Renal cortical epithelial cell (primary cell): ENCODE measurements at places on chromosomes 7 and 10. TPM values are rescaled to one million over a fixed set of nuclear protein-coding genes. Genes with fewer than 3 reads are reported as not detected.

DNA sequence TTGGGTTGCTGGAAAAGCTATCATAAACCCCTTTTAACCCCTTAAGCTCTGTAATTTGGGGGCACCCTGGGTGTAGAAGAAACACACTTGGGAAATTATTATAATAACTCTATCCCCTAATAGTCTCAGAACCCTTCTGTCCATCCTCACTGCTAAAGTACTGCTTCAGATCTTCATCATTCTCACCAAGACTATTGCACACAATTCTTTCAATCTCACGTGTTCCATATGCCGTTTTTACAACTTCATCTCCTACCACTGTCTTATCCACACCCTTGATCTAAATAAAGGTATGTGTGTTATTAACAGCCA is 15.8 kb downstream of the ANKRD22 start:
- no peak for DNase-seq

DNA sequence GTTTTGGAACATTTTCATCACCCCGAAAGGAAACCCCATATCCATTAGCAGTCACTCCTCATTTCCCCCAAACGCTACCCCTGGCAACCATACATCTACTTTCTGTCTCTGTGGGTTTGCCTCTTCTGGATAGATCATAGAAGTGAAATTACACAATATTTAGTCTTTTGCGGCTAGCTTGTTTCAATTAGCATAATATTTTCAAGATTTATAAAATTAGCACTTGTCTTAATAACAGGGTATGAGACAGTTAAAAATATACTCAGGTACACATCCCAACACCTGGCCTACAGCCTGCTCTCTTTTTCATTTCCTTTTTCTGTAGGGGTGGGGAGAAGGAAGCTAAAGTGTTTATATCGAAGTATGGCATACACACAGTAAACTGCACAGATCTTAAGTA is 81.4 kb upstream of the LRGUK start:
- DNase-seq: no peak

DNA sequence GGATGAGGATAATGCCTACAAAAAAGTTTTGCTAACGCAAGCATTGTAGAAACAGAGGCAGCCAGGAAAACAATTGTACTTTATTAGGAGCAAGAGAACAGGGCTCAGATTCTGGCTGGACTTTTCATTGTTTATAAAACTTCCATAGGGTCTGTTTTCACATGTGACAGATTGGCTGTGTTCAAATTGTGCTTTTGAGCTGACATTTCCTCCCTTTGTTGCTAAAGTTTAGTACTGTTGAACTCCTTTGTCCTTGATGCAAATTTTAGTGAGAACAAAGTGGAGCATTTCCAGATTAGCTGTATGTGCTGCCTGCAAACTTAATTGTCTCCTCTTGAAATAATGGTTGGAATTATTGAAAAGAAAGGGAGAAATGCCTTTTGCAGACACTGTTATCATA is 221.0 kb upstream of the FZD1 start:
- no peak for DNase-seq

GRCh38 chr10:8462565-8462964 is 408.1 kb downstream of the GATA3 start:
- no peak for DNase-seq

GRCh38 chr7:87672217-87672616 is 44.0 kb downstream of the RUNDC3B start:
- no peak for DNase-seq

GRCh38 chr10:21518149-21518640 is 7.3 kb downstream of the SKIDA1 start:
- no peak for DNase-seq

- peak; percentile 21 for DNase-seq
Observed at GRCh38 chr10:103295374-103296015, 18.6 kb downstream of the INA start.

GRCh38 chr7:85736085-85736484 is 549.2 kb upstream of the SEMA3D start:
- no peak for DNase-seq

DNA sequence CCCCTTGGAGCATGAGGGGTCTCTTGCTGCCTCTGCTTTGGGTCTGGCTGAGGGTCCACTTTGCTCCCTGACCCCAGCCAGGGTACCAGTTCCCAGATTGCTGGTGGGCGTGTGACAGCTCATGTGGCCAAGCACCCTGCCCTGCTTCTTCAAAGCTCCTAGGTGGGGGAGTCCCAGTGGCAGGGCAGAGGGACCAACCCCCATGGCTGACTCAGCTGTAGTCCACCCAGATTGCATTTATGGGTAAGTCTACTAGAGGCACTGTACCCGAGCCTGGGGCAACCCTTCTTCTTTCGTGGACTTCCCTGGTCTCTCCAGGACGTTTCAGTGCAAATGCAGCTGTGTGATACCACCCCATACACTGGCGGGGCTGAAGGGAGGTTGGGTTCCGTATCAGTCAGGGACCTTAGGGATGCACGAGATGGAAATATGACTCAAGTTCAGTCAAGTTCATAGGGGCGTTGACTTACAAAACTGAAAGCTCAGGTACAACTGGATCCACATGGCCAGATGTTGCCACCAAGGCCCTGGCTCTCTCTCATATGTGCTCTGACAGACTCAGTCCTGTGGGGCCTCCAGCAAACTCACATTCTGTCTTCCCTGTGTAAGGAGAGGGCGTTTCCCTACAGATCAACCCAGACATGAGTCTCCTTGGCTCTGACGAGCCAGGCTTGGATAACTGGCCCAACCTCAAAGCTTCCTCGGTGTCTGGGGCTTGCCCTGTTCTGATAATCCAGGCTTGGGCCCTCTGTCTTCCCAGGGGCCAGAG is 13.6 kb downstream of the PTPRE start:
- no peak for DNase-seq

- DNase-seq: no peak
Observed at GRCh38 chr7:133797818-133798520, 329.2 kb upstream of the LRGUK start.

GRCh38 chr7:95026421-95027072 is 119.2 kb downstream of the PPP1R9A start:
- no peak for DNase-seq

- no peak for DNase-seq
Observed at GRCh38 chr7:88268051-88268450, 38.6 kb downstream of the STEAP4 start.

- DNase-seq: no peak
Observed at GRCh38 chr10:49093922-49094321, 21.4 kb downstream of the VSTM4 start.

- peak; percentile 33 for DNase-seq
Observed at GRCh38 chr7:105336009-105336408, 52.7 kb downstream of the SRPK2 start.

DNA sequence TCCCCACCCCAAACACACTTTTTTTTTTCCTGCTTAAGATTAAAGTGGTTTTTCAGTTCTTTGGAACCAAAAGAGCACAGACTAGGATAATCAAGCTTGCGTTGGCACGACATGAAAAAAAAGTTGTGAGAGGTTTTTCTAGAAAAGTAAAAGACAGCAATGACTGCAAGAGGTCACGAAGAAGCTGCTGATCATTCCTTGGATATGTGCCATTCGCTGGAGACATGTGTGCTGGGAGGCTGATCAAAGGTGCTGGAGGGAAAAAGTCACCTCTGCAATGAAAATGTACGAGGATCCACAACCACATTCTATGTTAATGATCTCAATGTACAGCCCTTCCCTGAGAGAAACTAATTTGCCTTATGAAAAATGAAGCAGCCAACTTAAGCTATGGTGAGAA is 5.4 kb downstream of the AKR1B1 start:
- no peak for DNase-seq

DNA sequence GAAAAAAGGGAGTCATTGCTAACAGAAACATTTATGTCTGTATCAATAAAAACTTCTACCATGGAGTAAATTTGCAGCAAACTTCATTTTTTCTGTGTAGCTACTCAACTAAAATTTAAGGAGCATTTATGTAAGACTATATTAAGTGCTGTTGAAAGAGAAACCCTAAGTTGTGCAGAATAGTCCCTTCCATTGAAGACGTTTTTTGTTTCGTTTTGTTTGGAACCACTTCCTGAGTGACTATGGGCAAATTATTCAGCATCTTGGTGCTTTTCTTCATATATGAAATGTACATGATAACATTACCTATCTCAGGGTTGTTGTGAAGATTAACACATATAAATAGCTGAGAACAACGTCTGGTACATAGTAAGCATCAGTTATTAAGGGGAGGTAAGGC is 24.3 kb downstream of the SEM1 start:
- DNase-seq: no peak

DNA sequence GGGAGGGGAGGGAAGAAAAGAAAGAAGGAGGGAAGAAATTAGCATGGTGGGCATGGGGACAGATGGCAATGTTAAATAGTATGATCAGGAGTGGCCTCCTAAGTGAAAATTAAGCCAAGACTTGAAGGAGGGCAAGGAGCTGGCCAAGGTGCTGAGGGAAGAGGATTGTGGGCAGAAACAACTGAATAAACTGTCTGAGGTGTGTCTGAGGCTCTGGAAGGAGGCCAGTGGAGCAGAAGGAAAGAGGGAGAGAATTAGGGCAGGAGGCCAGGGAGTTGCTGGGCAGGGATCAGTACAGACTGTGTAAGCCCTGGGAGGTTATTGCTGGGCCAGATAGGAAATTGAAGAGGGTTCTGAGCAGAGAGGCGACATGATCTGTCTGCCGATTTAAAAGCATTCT is 40.6 kb upstream of the VKORC1L1 start:
- peak; percentile 36 for DNase-seq

DNA sequence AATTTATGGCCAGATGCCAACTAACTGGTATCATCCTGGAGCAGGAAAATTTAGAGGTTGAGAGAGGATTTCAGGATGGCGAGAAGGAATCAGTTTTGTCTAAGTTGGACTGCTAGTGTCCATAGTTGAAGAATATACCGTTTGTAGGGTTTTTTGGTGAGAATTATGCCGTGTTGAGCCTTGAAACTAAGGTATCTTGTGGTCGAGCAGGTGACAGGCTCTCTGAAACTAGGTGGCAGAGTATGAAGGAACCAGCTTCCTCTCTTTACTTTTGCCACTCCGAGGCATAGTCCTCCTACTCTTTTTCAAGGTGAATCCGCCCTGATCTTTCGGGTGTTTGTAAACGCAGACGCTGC is 9.7 kb downstream of the MDFIC start:
- no peak for DNase-seq

DNA sequence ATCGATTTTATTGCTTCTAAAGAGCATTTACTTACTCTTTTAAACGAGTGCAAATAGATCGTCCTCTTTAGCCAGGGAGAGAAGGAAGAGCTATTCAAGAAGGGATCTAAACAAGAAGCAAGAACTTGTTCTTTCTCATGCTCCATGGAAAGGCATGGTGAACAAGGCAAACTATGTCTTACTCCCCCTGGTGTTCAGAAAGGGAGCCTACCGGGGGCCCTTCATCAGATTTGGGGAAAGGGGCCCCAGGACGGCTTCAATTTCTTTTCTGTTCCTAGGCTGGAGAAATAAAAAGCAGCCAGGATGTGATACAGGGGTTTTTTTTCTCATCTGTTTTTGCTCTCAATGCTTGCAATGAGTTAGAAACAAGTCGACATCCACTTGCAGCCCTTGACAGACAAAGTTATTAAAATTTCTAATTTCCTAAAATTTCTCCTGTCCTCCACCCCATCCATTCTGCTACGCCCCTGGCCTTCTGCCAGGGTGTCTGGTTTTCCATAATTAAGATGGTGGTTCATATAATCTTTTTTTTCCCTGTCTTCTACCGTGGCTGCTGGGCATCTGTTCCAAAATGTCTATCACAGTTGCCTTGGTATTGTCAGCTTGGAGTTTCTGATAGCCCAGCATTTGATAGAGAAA is 214.4 kb downstream of the CREB5 start:
- peak; percentile 48 for DNase-seq

- DNase-seq: peak; percentile 74
Observed at GRCh38 chr7:135672560-135673359, 10.4 kb downstream of the STMP1 start.

- DNase-seq: no peak
Observed at GRCh38 chr7:158702196-158702595, 2.4 kb downstream of the NCAPG2 start.

RBM33 gene
- total RNA-seq: 12.9 and 47.3 TPM in 2 replicates

HOXA5 gene
- total RNA-seq: 13.4 and 34.2 TPM in 2 replicates

YKT6 gene
- total RNA-seq: 85.9 and 116 TPM in 2 replicates

PNLIP gene
- total RNA-seq: not detected in 2 replicates

CALHM2 gene
- total RNA-seq: 0.80 and 0.87 TPM in 2 replicates

CUEDC2 gene
- 49.5 and 50.0 TPM in 2 replicates for total RNA-seq

RASA4B gene
- total RNA-seq: 0.85 and 0.87 TPM in 2 replicates

CCDC3 gene
- total RNA-seq: under 0.01 TPM in 1 of 2 replicates, not detected in the other

HIBADH gene
- 87.5 and 129 TPM in 2 replicates for total RNA-seq

ZPBP gene
- 0.17 TPM in 1 of 2 replicates, not detected in the other for total RNA-seq

VSTM2A gene
- not detected in 2 replicates for total RNA-seq

PRF1 gene
- not detected in 2 replicates for total RNA-seq

DOCK4 gene
- total RNA-seq: 24.5 and 50.4 TPM in 2 replicates

GTF2IRD2 gene
- total RNA-seq: 1.4 and 6.4 TPM in 2 replicates

CYP3A5 gene
- total RNA-seq: 7.3 and 13.1 TPM in 2 replicates
